Stimulated activated CD4-positive, alpha-beta T cell treated with anti-CD3 and anti-CD28 coated beads, Interleukin-1b, Interleukin-23, amount 100 ng/mL, for 48 hours (primary cell): ENCODE measurements at places on chromosomes 2 and 18.
A peak's percentile ranks its signal among the peaks of the same experiment; 100 is the strongest.

DNA sequence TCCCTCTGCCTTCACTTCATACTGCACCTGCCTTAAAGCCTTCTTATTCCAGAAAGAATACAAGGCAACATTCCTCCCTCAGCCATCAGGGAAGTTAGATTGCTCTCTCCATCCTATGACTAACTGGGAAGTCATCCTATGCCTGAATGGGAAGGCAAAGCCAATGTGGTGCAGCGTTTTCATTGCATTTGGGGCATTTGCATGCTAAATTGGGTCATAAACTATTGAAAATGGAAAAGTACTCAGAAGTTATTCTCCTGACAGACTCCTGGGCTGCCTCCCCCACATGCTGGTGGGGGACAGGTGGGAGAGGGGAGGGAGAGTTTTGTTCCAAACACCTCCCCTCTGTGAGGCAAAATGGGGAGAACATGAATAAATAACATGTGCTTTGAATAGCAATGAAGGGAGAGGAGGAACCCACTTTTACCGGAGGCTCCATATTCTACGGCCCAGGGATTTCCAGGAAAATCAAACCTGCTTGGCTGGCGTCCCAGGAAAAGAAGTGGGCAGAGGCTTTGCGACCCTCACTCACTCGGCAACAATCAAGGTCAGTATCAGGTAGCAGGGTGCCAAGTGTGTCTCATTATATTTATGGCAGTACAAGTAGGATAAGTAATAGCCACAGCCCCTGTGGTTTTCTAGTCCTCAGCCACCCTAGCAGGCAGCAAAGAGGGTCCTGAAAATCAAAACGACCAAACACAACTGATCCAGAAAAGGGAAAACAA, 84.1 kb downstream of the BOD1L2 start:
- DNase-seq: no peak

GRCh38 chr2:126664234-126664633, 8.3 kb downstream of the GYPC start:
- DNase-seq: peak; percentile 40

DNA sequence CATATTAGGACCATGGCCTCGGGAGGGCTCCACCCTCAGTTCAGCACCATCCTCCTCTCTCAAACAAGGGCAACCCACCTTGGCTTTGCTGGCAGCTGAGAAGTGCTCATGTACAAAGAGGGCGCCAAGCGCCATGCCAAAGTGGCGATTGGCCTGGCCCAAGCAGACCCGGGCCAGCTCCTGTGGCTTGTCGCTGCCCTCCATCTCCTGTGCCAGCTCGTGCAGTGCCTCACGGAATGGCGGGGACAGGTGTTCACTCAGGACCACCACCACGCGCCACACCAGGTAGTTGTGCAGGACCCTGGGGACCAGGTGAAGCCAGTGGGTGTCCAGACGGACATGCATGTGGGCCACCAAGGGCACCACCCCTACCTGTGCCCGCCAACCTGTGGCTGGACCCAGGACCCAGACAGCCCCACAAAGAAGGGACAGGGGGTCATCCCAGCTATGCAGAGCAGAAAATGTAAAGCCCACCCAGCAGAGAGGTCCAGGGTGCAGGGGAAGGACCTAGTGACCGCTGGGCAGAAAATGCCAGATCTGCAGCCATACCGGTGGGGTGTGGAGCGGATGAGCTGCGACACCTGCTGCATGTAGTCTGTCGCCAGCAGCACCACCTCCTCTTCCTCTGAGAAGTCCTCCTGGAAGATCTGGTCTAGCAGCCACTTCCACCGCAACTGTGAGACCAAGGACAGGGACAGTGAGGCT, 3.6 kb downstream of the ECEL1 start:
- DNase-seq: no peak

GRCh38 chr18:26993568-26993967, 128.1 kb upstream of the AQP4 start:
- no peak for DNase-seq

- DNase-seq: no peak
Measured at GRCh38 chr2:64085936-64086335, 58.3 kb downstream of the PELI1 start.

DNA sequence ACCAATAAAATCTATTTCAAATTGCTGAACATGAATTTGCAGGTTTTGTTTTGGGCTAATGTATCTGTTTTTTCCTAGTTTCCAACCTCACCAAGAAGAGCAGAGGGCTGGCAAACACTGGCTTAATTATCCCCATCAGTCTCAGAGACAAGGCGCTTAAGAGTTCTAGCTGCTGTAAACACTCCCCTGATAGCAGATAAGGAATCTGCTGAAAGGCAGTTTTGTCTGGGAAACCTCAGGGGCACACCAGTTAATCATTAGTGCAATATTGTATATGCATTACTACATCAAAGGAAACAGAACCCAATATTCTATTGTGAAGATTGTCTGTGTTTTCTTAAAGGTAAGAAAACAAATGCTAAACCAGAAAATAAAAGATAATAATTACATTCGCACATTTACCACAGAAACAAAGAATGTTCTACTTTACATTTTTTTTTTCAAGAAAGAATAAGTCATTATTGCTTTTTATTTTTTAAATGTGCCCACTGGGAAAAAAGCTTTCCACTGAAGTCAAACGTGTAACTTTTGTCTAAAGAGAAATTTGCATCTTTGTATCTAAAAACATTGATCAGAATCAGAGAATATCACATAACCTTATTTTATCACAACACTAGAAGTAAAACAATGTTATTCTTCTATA, 179.1 kb downstream of the ERBB4 start:
- no peak for DNase-seq

DNA sequence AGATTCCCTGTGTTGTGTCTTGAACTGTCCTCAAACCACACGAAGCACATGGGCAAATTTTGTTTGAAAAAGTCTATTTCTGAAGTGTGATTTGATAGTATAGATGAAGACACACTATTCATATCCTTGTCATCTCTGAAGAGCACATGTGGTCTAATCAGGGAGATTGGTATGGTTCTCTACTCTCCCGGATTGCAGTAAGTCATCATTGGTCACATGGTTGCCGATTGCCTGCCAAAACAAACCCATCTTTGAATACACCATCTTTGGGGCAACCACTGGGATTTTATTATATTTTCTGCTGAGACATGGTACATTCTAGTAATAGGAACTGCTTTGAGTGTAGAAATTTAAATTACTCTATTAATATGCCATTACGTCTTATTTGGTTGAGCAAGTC, 186.9 kb downstream of the MYO1B start:
- no peak for DNase-seq

DNA sequence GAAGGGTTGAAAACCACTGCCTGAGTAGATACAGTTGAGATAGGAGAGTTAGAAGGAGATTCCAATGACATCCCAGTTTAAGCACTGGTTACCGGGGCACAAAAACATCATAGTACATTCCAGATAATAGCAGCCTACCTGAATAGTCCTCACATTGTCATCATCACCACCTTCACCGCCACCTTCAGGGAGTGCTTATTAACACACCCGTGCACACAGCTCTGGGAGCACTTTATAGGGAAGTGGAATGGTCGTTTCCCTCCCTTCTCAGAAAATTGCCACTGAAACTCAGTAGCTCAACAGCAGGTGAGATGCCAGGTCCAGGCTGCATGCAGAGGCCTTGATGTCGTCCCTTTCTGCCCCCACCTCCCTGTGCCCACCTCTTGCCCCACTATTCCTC, 8.2 kb downstream of the SERPINB7 start:
- DNase-seq: no peak

GRCh38 chr18:8847900-8848299, 142.5 kb downstream of the MTCL1 start:
- DNase-seq: no peak

DNA sequence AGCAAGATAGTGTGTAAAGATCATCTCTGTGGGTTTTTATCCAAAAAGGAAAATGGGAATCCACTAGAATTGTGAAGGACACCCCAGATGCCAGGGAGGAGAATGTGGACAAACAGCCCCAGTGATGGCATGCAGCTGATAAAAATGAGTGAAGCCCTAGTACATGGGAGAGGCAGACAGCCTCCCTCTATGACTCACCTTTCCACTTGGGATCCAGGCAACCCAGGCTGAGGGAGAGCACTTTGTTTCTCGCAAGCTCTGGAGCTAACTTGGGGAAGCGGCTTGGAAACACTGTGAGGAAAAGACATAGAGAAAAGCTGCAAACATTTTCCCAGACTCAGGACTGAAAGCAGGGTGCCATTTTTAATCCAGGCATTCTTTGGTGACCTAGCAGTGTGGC, 5.3 kb upstream of the FLACC1 start:
- DNase-seq: no peak

GRCh38 chr2:236793023-236794011, 223.7 kb downstream of the ACKR3 start:
- no peak for DNase-seq

- no peak for DNase-seq
Measured at GRCh38 chr2:134676960-134677359, 41.8 kb downstream of the TMEM163 start.

DNA sequence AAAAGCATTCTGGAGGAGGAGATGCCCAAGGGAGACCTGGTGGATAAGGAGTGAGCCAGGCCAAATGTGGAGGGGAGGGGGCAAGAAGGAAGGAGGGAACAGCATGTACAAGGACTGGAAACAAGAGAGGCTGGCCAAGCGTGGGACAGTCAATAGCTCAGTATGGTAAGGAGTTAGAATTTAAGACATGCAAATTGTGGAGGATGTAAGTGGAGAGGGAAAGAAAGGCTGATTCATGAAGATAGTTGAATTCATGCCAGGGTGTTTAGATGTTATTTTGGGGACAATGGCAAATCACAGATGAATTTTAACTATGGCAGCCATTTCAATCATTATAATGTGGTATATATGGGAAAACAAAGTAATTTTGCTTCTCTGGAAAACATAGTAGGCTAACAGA, 462.3 kb downstream of the MEIS1 start:
- DNase-seq: no peak

DNA sequence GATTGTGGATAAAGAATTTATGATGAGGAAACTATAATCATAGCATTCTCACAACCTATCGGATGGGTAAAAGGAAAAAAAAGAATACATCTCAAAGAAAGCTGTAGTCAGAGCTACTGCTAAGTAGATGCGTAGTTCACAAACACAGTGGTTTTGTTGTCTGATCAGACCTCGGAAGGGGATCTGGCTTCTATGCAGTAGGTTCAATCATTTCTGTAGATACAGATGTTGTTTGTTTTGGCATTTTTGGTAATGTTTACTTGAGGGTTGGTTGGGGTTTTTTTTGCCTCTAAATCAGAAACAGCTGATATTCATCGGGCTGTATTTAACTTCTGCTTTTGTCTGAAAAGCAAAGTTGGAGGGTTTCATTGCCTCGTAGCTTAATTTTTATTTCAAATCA, 42.1 kb downstream of the NPAS2 start:
- DNase-seq: no peak

DNA sequence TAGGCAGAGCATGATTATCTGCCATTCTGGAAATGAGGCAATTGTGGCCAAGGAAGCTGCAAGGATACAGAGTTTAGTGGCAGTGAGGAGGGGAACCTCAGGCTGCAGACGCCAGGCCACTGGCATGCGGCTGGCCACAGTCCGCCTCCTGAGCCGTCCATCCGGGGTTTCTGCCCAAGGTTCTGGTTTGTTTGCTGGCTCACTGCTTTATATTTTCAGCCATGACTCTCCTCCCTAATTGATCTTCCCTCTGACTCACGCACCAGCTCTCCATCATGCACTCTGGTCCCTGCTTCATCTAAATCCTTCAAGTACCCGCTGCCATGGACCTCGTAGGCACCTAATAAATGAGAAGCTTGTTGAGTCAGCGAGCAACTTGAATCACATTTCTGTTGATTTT, 107.8 kb upstream of the REV1 start:
- no peak for DNase-seq

DNA sequence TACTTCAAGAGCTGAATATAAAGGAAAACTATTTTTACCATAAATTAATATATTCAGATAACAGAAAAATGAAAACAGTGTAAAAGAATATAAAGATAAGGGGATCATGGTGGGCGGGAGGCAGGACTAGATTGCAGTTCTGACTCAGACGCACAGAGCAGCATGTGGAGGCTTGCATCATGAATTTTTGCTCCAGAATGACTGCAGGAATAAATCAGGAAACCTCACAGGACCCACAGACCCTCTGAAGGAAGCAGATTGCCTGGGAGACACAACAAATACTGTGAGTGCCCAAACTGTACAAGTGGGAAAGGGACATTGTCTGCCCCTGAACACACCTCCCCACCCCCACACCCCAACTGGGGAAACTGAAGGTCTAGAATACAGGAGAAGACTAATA, 19.2 kb upstream of the SIGLEC15 start:
- no peak for DNase-seq

GRCh38 chr2:199727306-199727705, 123.7 kb downstream of the FTCDNL1 start:
- DNase-seq: no peak

DNA sequence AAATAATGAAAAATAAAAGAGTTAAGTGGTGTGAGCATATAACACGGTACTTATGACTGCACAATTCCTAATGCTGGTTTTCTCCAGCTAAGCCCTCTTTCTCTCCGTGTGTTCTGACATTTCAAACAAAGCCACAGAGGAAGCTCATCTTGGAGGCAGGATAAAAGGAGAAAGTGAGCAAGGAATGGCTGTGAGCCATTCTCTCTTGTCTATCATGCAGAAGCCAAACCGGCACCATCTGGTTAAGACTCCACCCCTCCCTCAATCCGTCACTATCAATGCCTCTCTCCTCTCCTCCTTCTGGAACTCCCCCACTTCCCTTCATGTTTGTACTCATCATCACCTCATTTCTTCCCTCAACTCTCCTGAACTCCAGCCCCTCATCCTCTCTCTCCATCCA, 210.4 kb downstream of the TMEM163 start:
- no peak for DNase-seq

GRCh38 chr2:121974897-121975661, 219.6 kb downstream of the TSN start:
- DNase-seq: peak; percentile 16

GRCh38 chr2:106159866-106160785, 34.0 kb downstream of the UXS1 start:
- DNase-seq: peak; percentile 70

DNA sequence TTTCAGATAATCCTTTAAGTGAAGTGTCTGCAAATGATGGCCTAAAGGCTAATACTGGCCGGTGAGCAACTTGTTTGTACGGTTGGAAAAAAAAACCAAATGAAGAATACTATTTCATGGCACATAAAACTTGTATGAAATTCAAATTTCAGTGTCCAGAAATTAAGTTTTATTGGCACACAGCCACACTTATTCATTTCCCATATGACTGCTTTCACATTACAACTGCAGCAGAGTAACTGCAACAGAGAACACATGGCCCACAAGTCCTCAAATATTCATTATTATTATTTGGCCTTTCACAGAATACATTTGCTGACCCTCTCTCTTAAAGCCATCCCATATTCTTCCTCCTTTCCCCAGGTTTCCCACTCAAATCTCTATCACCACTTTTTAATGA, 1268.6 kb downstream of the LRP1B start:
- no peak for DNase-seq
